ENCODE measurements at places on chromosomes 5 and 9.

GRCh38 chr9:129344641-129345495 lies 166.8 kb upstream of the IER5L start:
- no peak for DNase-seq

DNA sequence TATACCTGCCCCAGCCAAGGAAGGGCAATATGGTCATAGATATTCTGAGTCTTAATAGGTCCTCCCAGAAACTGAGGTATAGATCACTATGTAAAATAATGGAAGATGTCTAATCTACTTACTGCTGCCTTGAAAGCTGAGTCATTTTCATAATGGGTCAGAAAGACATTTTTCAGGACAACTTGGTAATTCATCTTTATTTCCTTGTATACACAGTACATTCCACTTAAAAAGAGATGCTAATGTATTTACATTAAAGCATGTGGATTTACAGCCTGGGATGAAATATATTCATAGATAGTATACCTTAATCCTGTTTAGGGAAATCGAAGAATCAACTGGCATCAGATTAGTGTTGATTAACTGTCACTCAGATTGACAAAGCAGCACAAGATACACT lies 219.1 kb upstream of the PPP1R2B start:
- DNase-seq: no peak

GRCh38 chr5:111353035-111353434 lies 128.9 kb downstream of the CAMK4 start:
- no peak for DNase-seq

DNA sequence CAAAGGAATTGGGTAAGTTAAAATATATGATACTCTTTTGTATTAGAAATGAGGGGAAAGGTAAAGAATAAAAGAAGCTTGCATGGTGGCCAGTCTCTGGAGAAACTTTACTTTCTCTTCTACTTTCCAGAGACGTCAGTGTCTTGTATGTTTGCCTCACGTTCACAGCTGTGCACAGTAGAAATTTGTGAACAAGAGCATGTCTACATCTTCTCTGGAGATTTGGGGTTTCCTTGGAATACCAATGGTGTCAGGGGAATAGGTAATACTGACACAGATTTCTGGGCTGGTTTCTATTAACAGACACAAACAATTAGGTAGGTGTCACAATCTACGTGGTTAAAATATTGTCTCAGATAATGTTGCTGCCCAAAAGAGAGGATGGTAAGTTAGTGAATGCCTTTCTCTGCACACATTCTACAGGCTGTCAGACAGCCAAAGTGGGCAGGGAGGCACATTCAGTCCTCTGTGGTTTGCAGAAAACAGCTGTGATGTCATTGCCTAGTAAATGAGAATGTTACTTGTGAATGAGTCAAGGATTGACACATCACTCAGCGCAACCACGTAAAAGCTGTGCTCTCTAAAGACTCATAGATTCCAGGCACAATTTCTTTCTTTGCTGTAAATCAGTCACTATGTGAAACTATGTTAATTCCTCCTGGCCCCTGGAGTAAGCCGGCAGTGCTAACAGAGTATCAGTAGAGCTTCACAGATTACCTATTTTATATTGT lies 397.1 kb downstream of the MAN2A1 start:
- no peak for DNase-seq

DNA sequence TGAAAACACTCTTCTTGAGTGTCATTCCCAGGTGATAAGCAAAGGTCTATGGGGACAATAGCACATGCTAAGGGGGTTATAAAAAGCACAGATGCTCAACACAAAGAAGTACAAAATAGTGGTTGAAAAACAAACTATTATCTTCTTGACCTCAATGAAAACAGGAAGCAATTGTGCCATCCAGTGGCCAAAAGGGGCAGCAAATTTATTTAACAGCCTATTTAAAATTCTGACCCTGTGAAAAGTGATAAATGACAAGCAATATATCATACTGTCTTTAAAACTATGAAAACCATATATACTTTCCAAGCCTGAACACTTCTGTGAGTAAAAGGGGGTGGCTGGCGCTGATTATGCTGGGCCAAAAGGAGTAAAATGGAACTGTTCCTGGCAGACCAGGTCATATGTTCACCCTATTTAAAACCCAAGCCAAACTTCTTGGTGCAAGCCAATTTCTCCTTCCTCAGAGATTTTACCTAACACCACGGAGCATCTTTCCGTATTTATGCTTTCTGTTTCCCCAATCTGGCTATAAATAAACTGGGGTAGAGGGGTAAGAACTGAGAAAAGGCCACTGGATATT lies 29.7 kb downstream of the TEX10 start:
- no peak for DNase-seq

DNA sequence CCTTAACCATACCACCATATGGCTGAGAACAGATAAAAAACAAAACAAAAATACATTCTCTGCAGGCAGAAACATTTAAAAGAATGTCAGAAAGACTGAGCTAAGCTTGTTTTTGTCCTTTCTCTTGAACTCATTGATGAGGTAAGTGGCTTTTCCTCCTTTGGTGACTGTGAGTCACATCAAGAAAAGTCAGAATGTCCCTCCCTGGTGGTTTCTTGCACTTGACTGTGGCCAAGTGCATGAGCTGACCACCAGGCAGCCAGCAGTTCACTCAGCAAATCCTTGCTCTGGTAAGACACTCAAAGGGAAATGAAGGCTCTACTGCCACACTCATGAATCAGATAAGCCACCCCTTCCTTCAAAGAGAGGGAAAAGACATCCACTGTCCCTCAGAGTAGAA lies 970.9 kb downstream of the TAF11L14 start:
- DNase-seq: no peak

GRCh38 chr9:69122082-69122548 lies 52.0 kb upstream of the TJP2 start:
- DNase-seq: no peak

GRCh38 chr5:94191604-94192003 lies 426.8 kb downstream of the KIAA0825 start:
- DNase-seq: no peak
